ENCODE measurements at places on chromosomes 11 and 22. TPM values are rescaled to one million over a fixed set of nuclear protein-coding genes. Genes with fewer than 3 reads are reported as not detected.

Gene MS4A6E
- total RNA-seq: not detected

Gene CELF1
- 227 TPM for total RNA-seq

Gene CARS1
- total RNA-seq: 29.4 TPM

Gene MPZL2
- 18.4 TPM for total RNA-seq

Gene CYB5R2
- 13.6 TPM for total RNA-seq

Gene NLRP14
- total RNA-seq: 0.88 TPM

Gene TYR
- total RNA-seq: 65.3 TPM

Gene POU2AF2
- total RNA-seq: not detected

Gene VWA5A
- total RNA-seq: 23.7 TPM

Gene DUSP18
- total RNA-seq: 16.6 TPM

Gene DMC1
- 6.5 TPM for total RNA-seq

Gene HIC2
- total RNA-seq: 11.3 TPM

Gene NAALAD2
- total RNA-seq: 29.7 TPM

Gene HSCB
- 13.1 TPM for total RNA-seq

Gene SMIM35
- 0.11 TPM for total RNA-seq

Gene C11orf97
- not detected for total RNA-seq

Gene GSTT2B
- 2.8 TPM for total RNA-seq

Gene SWAP70
- 28.0 TPM for total RNA-seq

Gene HRAS
- 26.4 TPM for total RNA-seq

Gene OR8H1
- not detected for total RNA-seq

Gene POU2AF3
- 0.99 TPM for total RNA-seq

Gene LPXN
- total RNA-seq: 6.3 TPM
